CD4-positive, alpha-beta T cell treated with Interleukin-15 for 4 hours (primary cell): ENCODE measurements at places on chromosomes 16 and 17.

- DNase-seq, result no peak
Observed at GRCh38 chr17:28685366-28685765, 23.4 kb downstream of the SUPT6H start.

- DNase-seq, result no peak
Observed at GRCh38 chr17:49734515-49735490, 27.0 kb upstream of the SLC35B1 start.

DNA sequence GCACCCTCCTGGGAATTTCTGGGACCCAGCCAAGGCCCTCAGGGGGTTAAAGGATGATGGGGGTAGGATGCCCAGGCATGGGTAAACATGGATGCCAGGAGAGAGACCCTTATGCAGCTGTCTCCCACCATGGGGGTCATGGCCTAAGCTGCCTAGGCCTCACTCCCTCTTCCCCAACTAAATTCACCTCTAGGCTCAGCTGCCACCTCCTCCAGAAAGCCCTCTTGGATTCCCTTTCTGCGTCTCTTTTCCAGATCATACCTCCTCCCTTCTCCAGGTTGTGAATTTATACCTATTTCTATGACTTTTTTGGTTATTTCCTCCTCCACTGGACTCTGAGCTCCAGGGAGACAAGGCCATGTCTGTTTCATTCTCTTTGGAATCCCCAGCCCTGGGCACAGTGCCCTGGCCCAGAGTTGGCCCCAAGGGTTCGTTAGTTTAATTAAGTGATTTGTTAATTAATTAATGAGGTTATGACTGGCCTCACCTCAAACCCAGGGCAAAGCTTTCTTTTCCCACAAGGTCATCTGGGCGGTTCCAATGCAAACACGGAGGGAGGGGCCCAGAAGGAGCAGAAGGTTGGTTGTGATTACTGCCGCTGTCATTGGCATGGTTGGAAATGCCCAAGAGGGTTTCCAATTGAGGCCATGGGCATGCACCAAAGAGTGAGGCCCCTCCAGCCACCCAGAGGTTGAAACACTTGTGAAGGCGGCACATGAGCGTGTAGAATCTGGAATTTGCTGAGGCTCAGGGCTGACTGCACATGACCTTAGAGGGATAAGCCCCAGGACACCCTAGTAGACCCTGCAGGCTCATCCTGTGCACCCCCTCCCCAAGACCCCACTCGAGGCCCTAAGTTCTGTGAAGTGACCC, 6.9 kb upstream of the KRT17 start:
- no peak for DNase-seq

DNA sequence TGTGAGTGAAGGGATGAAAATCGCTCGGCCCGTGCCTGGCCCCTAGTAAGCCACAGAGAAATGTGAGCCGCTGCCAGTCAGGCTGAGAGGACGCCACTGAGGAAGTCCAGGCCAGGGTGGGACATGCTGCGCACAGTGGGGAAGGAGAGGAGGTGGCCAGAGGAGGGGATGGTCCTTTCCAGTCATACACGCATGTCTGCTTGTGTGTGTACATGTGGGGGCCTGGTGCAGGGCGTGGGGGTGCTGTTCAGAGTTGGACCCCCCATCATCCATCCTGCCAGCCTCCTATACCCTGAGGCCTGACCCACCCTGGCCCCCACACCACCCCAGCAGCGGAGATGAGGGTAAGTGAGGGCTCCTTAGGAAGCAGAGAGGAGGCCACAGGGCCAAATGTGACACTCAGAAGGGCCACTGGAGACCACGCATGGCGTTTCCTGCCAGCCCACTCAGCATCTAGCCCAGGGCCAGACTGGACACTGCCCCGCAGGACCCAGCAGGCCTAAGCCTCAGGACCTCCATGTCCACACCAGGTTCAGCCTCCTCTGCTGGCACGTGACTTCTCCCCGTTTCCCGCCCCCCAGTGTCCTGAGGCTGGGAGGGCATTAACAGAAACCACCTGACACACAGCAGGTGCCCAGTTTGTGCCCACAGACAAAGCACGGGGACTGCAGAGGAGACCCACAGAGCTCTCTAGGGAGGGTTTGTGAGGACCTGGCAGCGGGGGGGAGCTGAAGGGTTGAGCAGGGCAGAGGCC, 7.0 kb downstream of the DOC2A start:
- no peak for DNase-seq

DNA sequence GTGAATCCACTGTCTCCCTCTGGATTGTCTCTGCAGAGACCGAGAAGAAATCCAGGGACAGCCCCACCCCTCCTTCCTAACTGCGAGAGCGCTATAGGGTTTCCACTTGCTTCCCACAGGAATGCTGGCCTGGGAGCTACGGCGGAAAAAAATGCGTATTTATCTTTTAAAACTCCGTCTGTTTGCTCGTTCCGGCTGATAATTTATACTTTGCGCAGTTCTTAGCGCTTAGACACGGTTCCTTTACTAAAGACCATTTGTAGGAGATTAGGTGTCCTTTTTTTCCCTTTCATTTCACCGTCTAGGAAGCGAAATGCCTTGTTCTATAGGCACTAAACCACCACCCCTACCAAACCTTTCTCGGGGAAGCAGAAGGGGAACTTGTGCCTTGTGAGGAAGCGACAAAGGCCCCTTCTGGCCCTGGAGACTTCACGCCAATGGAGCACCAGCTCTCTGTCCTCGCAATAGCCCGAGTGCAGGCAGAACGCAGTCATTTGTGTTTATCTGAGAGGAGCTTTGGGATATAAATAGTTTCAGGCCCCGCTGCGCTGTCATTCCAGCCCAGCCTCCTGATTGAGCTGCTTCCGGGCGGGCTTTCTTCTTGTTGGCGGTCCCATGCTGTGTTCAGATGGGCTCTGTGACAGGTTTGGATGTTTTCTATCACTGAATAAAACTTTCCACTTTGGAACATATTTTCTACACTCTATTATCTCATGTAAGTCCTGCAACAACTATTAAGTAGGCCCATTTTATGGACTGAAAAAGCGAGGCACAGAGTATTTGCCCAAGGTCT, 791 bp upstream of the SUPT4H1 start:
- no peak for DNase-seq

DNA sequence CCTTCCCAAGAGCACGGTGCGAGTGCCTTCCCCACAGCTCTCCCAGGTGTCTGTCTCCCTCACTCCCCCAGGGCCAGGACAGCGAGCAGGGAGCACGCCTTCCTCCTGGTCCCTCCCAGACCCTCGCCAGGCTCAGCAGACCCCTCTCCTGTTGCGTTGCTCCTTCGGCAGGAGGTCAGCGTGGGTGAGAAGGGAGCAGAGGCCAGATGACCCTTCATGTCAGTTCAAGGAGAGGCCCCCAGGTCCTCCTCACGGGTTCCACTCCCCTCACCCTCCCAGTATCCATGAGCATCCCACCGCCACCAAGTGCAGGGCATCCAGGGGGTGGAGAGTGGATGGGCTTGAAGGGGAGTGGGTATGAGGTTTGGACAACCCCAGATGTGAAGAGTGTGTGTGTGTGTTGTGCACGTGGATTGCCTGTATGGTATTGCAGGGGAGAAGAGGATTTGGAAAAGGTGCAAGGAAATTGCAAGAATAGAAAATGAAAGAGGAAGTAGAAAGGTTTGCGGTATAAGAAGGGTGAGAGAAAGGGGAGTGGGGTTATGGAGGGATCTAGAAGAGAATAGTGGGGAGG, 17.7 kb downstream of the SGCA start:
- DNase-seq, result no peak

DNA sequence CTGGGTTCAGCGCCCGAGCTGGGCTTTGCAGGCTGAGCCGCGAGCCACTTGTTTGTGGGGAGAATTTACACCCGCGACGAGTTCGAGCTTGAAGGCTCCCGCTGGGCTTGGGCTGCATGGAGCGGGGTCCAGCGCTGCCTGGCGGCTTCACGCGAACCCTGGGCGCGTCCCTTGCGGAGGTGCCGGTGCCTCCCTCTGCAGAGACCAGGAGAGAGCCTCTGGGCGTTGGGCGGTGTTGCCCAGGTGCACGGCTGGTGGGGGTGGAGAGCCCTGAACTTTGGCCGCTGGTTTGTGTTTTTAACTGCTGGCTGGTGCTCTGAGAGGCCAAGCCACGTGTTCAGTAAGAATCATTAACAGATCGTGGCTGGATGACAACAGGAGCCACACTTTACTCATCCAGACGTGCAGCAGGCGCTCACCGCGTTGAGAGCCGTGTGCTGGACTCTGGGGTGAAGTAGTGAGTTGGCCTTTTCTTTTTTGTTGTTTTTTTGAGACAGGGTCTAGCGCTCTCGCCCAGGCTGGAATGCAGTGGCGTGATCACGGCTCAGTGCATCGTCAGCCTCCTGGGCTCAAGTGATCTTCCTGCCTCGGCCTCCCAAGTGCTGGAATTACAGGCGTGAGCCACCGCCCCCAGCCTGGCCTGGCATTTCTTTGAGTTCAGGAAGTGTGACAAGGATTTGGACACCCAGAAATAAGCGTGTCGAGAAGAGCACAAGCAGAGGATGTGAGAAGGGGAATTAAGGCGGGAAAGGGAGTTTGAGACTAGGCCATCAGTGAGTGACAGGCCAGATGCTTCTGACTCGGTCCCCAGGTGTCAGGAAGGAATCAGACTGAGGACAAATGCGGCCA, 827 bp downstream of the CDK10 start:
- DNase-seq, result no peak

- DNase-seq, result no peak
Observed at GRCh38 chr16:56744996-56745640, 15.2 kb downstream of the NUP93 start.

DNA sequence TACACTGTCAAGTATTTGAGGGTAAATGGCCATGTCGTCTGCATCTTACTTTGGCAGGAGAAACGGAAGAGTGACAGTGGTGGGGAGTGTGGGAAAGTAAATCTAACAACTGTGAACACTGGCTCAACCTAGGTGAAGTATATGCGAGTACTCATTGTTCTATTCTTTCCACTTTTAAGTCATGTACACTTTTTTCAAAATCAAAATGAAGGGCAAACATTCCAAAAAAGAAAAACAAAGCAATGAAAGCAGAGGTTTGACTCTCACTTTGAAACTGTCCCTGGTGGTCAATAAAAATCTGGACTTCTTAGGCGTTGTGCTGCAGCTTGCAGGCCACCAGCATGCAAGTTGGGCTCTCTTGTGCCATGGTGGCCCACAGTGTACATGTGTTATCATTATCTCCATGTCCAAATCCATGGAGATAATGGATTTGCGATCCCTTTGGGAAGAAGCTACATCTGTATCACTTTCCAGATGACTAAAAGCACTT, 32.7 kb downstream of the STAT5B start:
- DNase-seq, result no peak

- no peak for DNase-seq
Observed at GRCh38 chr16:67565470-67566100, 3.3 kb downstream of the CTCF start.

DNA sequence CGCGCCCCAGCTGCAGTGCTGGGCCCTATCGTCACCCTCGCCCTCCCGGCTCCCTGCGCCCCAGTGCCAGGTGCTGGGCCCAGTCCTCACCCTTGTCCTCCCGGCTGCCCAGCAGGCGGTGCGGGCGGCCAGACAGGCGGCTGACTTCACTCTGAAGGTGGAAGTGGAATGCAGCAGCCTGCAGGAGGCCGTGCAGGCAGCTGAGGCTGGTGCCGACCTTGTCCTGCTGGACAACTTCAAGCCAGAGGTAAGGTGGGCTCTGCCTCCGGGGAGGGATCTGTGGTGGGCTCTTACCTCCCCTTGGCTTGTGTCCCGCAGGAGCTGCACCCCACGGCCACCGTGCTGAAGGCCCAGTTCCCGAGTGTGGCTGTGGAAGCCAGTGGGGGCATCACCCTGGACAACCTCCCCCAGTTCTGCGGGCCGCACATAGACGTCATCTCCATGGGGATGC, 17.9 kb downstream of the QPRT start:
- no peak for DNase-seq
